ENCODE measurements at places on chromosomes 5 and 9. TPM values are rescaled to one million over a fixed set of nuclear protein-coding genes. Genes with fewer than 3 reads are reported as not detected.

- no peak for DNase-seq
- no peaks in the 10 kb centered on the region for H3K36me3 ChIP-seq
- H3K27ac ChIP-seq: no peak overlapping the region
- H3K27me3 ChIP-seq: no peaks in the 10 kb centered on the region
Measured at GRCh38 chr5:121257621-121258020, 594.1 kb upstream of the FTMT start.

PLAC8L1 gene
- total RNA-seq: 0.94 TPM

GRCh38 chr9:38068701-38069628 is at the start of gene SHB:
Gene SHB, minus strand, starts transcription at chr9:38069227. Its CDS starts 582 bp downstream, at chr9:38068645.
- no peaks in the 10 kb centered on the region for H3K36me3 ChIP-seq
- peak within 1 kb of the TSS; percentile 51 for H3K27ac ChIP-seq
- peak; percentile 55 for DNase-seq
- peak within 1 kb of the TSS; percentile 93 for H3K4me3 ChIP-seq

SLCO6A1 gene
- total RNA-seq: not detected

SLC6A18 gene
- not detected for total RNA-seq
